Inflammatory macrophage treated with lipopolysaccharide for 1 hour (primary cell): ENCODE measurements at places on chromosomes 2 and 18.

- DNase-seq, result no peak
Observed at GRCh38 chr2:240816584-240817495, 3.2 kb downstream of the KIF1A start.

DNA sequence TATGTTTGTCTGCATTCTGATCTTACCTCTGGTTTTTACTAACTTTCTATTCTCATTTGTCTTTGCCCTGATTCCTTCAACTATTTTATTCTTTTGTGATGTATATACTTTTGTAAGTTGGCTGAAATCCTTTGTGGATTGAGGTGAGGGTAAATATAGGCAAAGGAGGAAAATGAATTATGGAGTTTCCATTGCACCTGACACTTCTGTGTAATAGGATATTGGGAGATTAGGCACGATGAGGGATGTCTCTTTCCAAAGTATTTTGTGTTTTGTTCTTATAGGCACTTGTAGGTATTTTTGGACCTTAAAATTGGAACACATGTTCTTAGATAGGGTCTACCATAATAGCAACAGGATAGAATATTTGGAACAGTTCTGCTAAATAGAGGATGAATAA is 76.4 kb downstream of the HRH4 start:
- DNase-seq, result no peak

- no peak for DNase-seq
Observed at GRCh38 chr2:231929961-231930592, 3.9 kb upstream of the NPPC start.

DNA sequence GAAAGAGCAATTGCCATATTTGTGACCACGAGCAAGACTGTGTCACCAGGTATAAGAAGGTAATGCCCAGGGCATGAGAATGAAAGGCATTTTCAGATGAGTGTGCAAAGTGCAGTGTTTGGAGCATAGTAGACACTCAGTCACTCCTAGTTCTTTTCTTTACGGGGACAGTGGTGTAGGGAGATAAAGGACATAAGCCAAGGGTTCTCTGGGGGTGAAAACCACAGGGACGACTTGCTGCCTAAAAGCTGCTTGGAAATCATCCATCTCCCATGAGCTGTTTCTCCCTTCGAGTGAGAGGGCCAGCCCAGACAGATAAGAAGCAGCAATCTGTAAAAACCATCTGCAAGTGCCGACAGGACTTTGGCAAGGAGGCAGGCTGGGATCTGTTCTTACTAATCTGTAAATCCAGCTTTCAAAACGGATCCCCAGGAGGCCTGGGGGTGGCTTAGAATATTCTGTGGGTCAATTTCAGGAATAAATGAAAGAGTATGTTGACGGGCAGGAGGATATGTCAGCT is 221.6 kb downstream of the LPIN1 start:
- no peak for DNase-seq

DNA sequence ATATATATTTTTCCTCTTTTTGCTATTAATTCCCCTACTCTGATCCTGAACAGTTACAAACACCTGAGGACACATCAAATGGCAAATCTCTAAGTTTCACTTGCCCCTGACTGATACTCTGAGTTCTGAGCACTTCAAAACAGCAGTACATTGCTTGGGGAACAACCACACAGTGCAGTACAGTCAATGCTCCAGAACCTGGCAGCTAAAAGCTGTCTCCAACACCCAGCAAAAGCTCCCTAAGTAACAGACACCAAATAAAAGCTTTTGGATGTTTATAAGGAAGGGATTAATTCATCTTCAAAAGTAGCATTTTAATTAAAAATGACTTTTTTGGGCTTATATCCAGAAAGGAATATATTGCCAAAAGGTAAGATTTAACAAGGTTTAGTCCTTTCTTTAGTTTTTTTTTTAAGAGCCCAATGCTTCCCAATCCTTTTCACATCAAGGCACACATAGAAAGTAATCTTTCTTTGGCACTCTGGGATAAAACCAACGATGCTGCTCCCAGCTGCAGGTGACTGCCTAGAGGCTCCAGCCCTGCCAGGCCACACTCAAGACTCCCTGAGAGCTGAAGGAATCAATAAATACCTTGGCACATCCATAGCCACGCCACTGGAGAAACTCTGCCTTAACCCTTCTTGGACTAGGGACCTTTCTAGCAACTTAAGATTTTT is 164.9 kb upstream of the ZFP36L2 start:
- no peak for DNase-seq

DNA sequence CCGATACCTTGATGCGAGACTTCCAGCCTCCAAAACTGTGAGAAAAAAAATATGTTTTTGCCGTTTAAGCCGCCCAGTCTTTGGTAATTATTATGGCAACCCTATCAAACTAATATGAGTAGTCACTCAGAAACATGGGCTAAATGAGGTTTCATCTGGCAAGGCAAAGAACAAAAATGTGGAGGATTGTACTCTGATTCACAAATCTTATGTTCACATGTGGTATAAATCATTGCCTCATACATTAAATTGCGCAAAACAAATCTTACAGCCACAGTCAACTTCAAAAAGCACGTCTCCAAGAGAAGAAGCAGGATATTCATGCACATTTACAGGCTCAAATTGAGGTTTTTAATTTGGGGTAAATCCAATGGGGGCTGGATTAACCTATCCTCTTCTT is 1435.4 kb upstream of the LRRTM1 start:
- DNase-seq, result no peak

- peak; percentile 75 for DNase-seq
Observed at GRCh38 chr2:230765611-230766300, 53.1 kb downstream of the CAB39 start.

DNA sequence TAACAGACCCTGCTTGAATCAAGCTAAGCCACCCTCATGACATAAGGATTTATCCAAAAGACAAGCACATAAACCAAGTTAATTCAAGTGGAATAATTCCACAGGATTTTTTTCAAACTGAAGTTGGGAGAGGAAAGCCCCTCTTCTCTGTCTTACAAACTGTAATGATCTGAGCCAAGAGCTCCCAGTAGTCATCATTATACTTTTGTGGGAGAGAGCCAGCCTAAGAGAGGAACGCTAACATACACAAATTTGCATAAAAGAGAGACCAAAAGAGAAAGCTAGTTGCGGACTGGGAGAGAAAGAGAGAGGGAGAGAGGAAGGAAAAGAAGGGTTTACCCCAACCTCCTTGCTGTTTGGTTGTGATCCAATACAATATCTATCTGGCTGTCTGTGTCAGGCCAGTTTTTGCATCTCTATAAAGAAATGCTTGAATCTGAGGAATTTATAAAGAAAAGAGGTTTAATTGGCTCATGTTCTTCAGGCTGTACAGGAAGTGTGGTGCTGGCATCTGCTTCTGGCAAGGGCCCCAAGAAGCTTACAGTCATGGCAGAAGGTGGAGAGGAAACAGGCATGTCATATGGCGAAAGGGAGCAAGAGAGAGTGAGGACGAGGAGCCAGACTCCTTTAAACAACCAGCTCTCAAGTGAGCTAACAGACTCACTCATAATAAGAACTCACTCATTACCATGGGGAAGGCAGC is 20.8 kb upstream of the PUM2 start:
- DNase-seq, result no peak

GRCh38 chr18:53601344-53601743 is 623.1 kb downstream of the MBD2 start:
- no peak for DNase-seq

DNA sequence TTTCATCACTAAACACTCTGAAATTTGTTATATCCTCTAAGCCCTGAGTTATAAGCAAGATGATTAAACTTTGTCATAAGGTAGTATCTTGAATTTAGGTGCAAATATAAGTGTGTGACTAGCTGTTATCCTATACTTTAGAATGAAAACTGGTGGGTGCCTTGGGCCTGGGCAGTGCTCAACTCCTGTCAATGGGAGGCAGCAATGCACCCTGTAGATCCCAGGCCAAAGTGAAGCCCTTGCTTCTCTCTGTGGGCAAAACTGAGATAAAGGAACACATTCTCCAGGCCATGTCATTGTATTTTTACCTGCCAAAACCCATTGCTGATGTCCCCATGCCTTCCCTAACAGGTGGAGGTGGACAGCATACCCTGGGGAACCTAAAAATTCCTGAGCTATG is 525.2 kb downstream of the TNS1 start:
- DNase-seq, result no peak

GRCh38 chr2:40457837-40458236 is 5.9 kb upstream of the SLC8A1 start:
- no peak for DNase-seq

DNA sequence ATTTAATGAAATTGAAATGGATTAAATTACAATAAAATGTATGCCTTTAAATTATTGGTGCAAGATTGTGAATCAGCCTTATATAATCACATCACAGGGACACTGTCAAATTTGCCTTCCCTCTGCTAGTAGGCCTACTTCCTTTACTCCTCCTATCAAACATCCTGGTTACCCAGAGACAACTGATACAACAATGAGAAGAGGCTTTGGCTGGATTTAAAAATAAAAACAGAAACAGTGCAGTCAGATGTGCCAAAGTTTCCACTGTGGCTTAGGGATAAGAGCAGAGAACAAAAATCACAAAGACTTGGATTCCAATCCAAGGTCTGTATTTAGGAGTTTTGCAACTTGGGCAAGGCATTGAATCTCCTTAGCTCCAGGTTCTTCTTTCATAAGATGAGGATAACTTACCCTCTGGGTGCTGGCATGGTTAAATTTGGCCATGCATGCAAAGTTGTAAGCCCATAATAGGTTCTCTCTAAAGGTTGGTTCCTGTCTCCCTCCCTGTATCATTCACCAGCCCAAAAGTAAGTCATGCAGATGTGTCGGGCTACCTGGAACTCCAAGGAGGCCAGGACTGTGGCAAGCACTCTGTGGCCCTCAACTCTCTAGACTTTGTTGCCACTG is 99.3 kb upstream of the LRATD1 start:
- no peak for DNase-seq

DNA sequence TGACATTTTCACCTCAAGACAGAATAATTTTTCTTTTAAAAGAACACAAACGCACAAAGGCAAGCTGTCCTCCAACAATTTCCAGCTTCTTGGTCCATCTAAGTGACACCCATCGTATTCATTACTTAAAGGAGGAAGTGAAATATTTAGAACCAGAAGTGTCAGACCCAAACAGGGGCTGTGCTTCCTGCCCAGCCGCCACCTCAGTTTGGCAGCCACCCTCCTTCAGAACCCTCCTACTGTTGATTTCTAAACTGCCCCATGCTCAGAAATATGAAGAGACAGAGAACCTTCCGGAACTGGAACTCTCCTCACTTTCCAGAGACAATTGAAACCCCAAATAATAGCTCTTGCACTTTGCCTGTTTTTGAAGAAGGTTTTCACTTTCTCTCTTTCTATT is 734.8 kb upstream of the SALL3 start:
- no peak for DNase-seq

DNA sequence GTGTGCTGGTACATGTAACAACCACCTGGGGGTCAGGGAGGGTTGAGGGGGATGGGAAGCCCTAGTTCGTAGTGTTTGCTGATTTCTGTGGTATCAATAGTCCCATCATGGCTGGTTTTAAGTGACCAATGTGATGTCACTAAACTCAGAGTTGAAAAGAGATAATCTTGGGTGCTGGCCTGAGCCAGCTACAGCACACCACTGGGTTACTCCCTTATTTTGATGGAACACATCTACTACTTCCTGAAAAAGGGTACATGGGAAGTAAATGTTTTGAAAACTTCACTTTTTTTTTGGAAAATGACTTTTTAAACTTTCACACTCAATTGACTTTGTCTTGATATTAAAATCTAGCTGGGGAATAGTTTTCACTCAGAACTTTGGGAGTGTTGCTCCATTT is 87.0 kb upstream of the CXCR4 start:
- no peak for DNase-seq

DNA sequence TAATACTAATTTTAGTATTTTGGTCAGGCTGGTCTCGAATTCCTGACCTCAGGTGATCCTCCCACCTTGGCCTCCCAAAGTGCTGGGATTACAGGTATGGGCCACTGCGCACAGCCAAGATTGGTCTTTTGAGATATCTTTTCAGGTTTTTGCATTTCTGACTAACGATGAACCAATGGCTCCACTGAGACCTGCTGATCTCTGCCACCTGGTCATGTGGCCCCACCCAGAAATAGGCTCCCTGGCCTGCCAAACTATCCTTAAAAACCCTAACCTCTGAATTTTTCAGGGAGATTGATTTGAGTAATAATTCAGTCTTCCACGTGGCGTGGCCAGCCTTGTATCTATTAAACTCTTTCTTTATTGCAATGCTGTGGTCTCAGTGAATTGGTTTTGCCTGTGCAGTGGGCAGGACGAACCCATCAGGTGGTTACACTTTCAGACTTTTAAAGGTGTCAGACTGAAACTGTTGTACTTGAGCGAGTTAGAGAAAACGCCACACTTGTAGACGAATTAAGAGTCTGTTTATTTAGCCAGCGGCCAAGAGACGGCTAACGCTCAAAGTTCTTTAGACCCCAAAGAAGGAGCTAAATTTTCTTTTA is 85.8 kb upstream of the MSH6 start:
- no peak for DNase-seq

DNA sequence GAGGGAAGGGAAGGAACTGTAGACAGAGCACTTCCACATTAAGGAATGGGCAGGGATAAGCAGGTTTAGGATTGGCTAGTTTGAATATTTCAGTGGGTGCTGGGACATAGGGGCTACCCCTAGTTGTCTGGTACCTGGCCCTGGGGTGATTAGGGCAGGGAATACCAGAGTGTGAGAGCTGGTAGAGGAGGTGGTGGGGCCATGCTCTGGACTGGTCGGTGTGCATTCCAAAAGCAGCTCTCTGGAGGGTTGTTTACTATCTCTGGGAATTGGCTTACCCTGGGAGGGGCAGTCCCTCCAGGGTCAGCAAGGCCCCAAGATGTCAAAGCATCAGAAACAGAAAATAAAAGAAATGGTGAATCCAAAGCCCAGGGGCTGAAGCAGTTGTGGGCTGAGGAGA is 103.8 kb downstream of the LAMA3 start:
- DNase-seq, result no peak

- peak; percentile 69 for DNase-seq
Observed at GRCh38 chr2:65420712-65421431, 11.5 kb downstream of the SPRED2 start.

- DNase-seq, result no peak
Observed at GRCh38 chr2:152406836-152407161, 71.8 kb downstream of the FMNL2 start.

- no peak for DNase-seq
Observed at GRCh38 chr18:58258692-58259342, 214.8 kb downstream of the NEDD4L start.

DNA sequence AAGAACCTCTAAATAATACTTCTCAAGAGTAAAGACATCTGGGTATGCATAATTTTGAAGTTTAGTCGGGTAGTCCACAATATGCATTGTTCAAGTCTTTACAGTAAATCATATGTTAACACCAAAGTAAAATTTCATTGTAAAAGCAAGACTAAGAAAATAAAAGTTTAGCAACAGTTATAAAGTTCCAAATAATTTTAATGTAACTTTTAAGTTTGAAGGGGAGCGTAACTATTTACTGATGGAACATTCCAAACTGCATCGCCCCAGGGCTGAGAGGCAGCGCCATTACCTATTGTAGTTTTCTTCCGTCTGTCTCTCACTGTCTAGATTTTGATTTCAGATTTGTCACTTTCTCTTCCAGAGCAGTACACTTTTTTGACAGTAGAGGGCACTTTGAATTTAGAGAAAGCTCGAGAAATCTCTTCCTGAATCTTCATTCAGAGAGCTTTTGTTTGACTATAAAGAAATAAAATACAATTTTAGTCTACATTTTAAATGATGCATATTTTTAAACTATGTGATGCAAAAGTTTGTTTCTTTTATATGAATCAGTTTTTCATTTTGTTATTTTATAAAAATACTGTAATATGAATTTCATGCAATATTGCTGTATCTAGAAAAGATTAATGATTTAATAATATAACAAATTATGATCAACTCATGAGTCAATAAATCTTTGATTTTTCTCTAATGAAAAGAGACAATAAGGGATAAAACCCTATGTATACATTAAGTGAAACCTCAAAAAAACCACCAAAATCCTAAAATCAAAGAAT is 389.8 kb downstream of the FIGN start:
- peak; percentile 91 for DNase-seq
